ENCODE measurements at places on chromosomes 6 and 20.

- no peak for DNase-seq
Observed at GRCh38 chr6:14546036-14546435, 428.5 kb downstream of the CD83 start.

DNA sequence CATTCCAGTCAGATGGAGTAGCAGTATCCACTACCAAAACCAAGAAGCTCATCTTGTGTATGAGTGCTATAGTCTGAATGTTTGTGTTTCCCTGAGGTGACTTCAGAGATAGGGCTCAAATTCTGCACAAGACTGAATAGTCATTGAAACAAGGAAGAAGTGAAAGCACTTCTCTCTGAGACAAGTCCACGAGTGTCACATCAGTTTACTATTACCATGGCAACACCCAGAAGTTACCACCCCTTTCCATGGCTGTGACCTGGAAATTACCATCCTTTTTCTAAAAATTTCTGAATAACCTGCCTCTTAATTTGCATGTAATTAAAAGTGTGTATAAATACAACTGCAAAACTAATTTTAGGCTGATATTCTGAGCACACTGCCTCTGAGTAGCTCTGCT lies 682.1 kb upstream of the ADGRB3 start:
- no peak for DNase-seq

DNA sequence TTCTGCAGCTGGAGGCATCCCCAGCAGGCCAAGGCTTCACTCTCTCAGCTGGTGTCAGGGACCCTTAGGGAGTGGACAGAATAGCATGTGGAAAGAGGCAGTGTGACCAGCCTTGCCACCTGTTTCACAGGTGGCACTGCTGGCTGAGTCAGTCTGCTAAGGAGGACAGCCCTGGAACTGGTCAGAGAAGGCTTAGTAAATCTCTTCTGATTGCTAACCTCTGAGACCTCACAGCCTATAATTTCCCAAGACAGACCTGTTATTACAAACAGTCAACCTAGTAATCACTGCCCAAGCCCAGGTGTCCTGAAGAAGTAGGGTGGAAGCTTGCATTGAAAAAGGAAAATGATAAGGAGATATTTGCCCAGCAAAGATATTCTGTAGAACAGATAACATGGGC lies 26.4 kb upstream of the PAQR8 start:
- no peak for DNase-seq

DNA sequence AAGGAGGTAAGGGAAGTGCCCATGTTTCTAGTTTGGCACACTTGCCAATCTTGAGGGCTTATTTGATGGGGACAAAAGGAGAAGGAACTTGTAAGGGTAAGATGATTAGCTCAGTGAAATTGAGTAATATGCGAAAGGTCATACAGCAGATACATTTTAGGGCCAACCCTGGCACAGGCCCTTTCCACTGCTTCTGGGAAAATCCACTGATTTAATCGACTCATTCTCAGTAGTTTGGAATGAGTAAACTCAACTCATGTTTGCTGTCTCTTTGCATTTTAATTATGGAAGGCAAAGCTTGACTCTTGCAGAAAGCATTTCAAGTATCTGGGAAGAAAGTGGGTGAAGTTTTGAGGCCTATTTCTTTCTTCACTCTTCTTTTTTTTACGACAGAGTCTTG lies 20.0 kb downstream of the PHF20 start:
- DNase-seq = no peak

- DNase-seq = no peak
Observed at GRCh38 chr6:14705841-14706377, 540.0 kb upstream of the JARID2 start.

DNA sequence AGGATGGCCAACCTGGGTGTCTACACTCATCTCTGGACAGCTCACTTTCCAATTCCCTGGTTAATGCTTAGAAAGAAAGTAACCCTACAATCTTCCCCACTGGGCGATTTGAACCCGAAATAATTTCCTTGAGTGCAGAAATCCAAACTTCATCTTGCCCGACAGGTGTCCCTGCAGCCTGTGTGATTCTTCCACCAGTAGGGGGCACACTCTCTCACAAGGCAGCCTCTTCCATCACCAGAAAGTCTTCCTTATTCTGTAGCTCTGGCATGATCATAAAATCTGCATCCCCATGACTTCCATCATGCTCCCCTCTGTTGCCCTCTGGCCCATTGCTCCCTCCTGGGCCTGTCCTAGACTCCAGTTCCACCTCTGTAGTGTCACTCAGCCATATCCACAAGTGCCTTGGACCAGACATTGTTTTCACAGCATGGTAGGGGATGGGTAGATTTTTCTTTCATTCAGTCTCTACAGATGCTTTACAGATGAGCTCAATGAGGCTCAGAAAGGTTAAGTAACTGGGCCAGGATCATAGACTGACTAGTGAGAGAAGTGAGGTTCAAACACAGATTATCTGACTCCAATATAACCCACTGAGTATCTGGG lies 170.4 kb upstream of the SPTLC3 start:
- DNase-seq = no peak

- DNase-seq = no peak
Observed at GRCh38 chr6:41692730-41693129, 42.7 kb downstream of the TFEB start.

GRCh38 chr6:81818901-81819361 lies 66.5 kb upstream of the TENT5A start:
- DNase-seq = no peak

DNA sequence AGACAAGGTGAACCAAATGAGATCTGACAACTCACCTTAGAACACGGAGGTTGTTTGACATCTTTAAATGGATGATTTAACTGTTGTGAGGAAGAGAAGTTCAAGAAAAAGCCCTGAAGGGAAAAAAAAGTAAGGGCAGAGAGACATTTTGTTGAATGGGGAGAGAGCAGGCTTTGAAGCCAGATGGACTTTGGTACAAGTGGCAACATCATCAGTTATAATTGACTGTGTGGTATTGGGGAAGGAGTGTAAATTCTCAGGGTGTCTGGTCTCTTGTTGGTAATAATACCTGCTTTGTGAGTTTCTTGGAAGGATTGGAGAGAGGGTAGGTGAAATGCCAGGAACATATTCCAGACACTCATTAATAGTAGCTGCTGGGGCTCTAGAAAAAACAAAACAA lies 21.6 kb downstream of the OGFRL1 start:
- no peak for DNase-seq

- DNase-seq = no peak
Observed at GRCh38 chr6:100260584-100260983, 204.1 kb downstream of the SIM1 start.

DNA sequence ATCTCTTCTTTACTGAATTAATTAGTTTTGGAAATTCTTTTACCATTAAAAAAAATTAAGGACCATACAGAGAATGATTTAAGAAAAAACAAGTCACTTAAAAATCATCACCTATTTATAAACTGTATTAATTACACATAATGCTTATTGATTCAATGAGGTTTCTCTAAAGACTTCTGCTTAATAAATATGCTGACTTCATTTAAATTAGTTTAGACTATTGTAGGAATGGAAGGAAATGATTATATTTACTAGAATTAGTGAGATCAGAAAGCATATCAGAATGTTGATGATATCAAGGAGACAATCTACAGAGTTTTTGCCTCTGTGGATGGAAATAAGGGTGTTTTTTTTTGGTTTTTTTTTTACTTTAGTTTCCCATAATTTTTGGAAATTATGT lies 34.6 kb upstream of the SMIM28 start:
- no peak for DNase-seq

DNA sequence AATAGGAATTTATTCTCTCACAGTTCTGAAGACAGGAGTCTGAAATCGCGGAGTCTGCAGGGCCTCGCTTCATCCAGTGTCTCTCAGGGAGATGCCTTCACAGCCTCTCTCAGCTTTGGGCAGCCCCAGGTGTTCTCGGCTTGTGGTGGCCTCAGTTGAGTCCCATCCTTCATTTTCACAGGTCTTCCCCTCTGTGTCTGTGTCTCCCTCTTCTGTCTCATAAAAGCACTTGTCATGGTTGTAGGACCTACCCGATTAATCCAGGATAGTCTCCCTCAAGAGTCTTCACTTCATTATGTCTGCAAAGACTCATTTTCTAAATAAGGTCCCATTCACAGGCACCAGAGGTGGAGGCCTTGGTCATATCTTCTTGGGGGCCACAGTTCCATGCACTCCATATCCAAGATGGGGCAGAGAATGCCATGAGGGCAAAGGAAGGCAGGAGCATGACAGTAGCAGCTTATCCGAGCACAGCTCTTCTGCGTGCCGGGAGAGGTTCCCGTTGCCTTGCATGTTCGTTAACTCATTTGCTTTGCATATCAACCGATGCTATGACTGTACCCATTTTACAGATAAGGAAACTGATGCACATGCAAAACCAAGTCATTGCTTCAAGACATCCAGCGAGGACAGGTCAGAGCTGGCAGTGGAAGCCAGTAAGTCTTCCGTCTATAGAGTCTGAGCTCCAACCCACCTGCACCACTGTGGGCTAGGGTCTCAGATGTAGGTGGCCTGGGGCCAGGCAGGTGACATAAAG lies 363.8 kb upstream of the SULF2 start:
- DNase-seq = no peak

- DNase-seq = no peak
Observed at GRCh38 chr20:57108742-57109570, 157.5 kb downstream of the BMP7 start.

DNA sequence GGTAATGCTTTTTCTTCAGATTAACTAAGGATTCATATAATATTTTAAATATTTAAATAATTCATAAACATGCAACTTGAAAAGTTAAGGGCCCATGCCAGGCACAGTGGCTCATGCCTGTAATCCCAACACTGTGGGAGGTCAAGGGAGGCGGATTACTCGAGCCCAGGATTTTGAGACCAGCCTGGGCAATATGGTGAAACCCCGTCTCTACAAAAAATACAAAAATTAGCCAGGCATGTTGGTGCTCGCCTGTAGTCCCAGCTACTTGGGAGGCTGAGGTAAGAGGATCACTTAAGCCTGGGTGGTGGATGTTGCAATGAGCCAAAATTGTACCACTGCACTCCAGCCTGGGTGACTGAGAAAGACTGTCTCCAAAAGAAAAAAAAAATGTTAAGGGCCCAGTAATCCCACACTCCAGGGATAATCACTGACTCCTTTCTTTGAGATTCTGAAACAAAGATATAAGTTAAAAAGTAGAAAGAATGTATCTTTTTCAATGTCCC lies 7.9 kb upstream of the RIN2 start:
- DNase-seq = no peak

GRCh38 chr6:45504947-45505346 lies 127.2 kb upstream of the SUPT3H start:
- no peak for DNase-seq

DNA sequence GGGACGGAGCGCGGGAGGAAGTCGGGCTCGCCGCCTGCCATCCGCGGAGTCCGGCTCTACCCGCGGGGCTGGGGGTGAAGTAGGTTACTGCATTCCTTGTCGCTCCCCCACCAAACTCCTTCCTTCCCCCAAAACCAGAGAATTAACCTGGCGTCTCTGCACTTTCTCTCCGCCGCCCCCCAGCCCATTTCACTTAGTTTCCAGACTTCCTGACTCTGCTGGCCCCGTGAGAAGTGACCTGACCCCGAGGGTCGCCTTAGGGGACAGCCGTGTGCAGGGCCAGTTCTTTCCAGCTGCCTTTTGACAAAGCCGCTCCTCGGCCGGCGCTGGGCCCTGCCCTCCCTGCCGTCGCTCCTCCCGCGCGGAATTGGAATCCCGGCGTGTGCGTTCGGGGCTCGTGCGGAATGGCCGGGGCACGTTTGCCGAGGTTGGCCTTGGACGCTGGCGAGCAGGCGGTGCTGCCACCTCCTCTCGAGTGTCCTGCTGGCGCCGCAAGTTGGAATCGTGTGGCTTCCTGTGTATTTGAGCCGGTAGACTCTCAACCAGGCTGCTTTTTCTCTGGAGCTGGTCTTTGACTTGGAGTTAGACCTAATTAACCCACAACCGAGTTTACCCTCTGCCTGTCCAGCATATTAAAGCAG lies 650 bp downstream of the DCBLD1 start:
- no peak for DNase-seq

DNA sequence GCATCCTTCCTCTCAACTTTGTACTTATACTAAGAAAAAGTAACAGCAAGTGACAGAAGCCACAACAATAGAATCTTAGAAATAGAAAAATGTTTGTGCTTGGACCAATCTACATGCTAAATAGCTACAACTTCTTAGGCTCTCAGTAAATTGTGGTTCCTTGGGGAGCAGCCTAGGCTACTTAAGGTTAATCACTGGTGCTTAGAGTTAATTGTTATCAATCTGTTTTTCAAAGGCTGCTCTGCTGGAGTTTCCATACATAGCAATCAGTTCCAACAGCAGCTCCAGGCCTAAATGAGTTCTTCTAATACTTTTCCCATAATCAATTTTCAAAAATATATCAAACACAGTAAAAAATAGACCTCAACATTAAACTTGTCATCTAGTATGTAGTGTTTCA lies 571.4 kb downstream of the EPHA7 start:
- no peak for DNase-seq

- DNase-seq = no peak
Observed at GRCh38 chr6:39088331-39088730, 26.7 kb downstream of the SAYSD1 start.

- no peak for DNase-seq
Observed at GRCh38 chr6:157647261-157647915, 175.7 kb upstream of the SNX9 start.

DNA sequence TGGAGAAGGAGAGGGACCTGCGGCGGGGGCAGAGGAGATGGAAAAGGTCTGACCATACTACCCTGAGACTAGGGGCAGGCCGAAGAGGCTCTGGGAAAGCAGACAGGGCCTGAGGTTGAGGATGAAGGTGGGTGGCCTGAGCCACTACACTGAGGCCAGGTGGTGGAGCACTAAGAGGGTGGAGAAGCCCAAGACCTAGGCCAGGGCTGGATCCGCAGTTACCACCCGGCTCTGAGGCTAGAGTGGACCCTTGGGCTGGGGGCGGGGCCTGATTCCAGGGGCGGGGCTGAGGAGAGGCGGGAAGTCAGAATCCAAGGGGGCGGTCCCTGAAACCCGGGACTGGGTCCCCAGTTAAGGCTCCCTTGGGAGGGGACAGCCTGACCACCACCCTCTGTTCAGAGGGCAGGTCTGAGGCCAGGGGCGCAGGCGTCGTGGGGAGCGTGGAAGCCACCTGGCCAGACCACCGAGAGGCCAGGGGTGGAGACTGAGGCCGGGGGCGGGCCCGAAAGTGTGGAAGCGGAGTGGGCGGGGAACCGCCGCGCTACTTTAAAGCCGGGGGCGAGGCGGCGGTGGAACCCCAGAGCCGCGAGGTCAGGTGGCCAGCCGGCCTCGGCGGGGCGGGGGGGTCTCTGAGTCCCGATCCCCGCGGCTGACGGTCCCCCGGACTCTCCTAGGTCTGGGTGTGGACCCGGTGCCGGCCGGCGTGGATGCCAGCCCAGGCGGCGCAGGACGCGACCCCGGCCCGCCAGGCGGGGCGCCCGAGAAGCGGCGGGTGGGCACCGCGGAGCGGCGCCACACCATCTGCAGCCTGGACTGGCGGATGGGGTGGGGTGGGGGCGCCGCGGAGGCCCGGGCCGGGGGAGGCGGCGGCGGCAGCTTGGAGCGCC lies 8.3 kb downstream of the CCM2L start:
- DNase-seq = peak; percentile 27

DNA sequence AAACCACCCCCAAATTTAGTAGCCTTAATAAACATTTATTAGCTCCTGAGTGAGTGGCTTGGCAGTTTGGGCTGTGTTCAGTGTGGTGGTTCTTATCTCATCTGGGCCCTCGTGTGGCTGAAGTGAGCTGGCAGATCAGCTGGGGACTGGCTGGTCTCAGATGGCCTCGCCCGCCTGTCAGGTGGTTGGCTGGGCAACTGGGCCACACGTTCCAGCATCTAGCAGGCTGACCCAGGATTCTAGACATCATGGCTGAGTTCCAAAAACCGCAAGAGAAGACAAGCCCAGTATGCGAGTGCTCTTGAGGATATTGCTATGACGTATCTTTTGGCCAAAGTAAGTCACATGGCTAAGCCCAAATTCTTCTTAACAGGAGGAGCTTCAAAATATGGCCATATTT lies 28.9 kb downstream of the EIF2S2 start:
- no peak for DNase-seq
